Pulmonary artery endothelial cell (primary cell): ENCODE measurements at places on chromosomes 7 and 10.
A peak's percentile ranks its signal among the peaks of the same experiment; 100 is the strongest.

DNA sequence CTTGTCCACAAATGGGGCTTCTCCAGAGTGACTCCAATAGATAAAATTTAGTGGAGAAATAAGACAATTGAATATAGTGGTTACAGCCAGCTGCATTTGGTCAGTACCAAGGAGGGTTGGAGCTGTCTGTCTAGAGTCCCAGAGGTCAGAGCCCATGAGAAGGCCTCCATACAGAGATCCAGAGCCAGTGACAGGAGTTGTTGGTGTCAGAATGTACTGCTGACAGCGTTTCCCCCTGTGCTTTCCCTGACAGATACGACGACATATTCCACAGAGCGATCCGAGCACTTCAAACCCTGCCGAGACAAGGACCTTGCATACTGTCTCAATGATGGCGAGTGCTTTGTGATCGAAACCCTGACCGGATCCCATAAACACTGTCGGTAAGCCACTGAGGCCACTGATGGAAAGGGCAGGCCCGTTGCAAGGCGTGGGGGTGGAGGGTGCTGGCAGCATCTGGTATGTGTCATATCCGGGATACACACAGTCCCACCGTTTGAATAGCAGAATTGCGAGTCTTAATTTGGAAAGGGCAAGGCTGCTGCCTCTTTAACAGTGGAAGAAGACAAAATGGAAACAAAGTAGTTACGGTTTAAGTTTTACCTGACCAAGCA, 483.6 kb downstream of the NRG3 start:
- DNase-seq, result no peak

- no peak for DNase-seq
Measured at GRCh38 chr7:127534636-127535035, 50.8 kb downstream of the GCC1 start.

DNA sequence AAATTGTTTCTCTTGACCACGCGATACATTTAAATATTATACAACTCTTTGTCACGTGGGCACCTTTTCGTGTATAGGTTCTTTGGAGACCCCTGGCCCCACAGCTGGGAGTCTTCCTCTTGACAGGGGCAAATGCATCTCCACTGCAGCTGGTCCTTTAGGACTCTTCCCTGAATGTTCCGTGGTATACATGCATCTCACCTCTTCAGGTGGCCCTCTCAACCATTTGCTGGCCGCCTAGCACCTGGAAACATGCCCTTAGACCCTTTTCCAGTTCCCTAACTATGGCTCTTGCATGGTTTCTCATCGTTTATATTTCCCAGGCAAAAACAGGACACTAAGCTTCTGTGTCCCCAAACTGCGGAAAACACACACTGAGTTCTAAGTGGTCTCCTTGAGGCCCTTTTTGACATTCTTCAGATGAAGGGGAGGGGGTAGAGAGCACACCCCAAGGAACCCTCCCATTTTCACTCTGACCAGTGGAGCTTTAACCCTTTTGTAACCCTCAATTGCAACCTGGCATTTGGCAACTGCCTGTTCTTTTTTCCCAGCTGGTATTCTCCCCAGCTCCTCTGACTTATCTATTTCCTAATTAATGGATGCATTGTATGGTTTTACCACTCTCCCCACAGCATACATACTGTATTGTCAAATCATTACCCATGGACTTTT, 20.6 kb downstream of the HNRNPA2B1 start:
- DNase-seq, result no peak

GRCh38 chr7:55483046-55483445, 89.3 kb downstream of the VOPP1 start:
- no peak for DNase-seq

GRCh38 chr7:27917119-27917518, 177.2 kb downstream of the TAX1BP1 start:
- no peak for DNase-seq

DNA sequence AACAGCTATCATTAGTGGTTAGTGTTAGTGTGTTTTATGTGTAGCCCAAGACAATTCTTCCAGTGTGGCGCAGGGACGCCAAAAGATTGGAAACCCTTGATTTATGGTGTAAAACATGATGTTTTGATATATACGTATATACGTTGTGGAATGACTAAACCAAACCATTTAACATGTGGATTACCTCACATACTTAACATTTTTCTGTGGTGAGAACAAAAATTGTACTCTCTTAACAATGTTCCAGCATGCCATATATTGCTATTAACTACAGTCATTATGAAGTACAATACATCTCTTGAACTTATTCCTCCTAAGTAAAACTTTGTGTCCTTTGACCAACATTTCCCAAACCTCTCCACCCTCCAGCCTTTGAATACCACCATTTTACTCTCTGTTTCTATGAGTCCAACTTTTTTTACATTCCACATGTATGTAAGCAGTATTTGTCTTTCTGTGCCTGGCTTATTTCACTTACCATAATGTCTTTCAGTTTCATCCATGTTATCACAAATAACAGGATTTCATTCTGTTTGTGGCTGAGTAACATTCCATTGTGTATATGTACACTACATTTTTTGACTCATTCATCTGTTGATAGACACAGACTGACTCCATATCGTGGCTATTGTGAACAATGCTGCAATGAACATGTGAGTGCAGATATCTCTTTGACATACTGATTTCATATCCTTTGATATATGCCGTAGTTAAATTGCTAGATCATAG, 42.2 kb upstream of the MAGI2 start:
- DNase-seq, result no peak

DNA sequence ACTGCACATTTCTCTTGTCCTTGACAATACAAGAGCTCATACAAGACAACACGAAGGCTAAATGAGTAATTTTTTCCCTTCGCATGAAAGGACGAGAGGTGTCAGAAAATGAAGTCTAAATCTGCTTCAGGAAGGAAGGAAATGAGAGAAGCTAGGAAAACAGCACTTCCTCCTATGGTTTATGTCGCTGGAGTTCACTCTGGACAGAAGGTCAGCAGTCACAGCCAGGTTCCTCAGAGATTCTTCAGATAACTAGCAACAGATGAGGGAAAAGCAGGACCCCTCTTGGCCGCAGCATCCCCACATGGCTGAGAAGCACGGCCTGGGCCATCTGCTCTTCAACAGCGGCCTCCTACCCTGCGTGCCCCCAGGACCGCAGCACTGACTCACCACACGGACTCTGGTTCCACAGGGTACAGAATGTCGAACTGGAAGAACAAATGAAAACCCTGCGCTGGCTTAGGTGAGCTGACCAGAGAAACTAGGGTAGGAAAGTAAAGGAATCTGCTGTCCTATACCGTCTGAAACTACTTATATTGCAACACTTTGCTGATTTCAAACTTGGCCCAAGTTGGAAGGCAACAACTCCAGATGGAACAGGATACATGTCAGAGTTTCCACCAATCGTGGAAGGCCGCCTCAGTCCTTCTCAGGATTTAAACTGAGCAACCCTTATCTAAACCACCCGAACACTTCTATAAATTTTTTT, 26.3 kb downstream of the DNMBP start:
- peak; percentile 41 for DNase-seq

DNA sequence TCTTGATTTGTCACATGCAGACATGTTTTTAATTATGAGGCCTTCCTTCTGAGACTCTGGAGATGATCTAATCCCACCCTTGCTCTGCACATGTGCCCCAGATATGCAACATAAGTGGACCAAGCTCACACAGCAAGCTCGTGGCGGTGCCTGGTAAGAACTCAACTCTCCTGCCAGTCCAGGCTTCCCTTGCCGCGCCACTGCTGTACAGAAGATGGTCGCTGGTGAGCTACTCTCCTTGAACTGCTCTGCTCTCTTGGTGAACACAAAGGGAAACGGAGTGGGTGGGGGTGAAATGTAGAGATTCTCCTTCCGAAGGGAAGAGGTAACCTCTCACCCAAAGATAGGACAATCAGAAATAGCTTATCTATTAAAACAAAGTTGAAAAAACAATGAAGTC, 25.7 kb downstream of the MYOF start:
- no peak for DNase-seq

DNA sequence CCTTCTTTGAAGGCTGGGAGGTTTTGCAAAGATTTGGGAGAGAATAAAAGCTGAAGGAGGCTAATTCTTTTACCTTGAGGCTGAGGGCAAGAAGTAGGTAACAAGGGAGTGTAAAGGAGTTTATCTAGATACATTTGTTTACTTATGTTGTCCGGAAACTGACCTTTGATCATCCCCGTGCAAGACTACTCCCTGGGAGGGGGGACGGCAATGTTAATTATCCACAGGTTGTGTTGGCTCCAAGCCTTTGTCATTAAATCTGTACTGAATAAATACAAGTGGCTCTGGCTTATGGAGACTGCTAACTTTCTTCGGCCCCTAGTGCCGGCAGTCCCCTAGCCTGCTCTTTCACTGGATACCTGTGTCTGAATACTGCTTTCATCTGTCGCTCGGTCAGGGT, 1250.6 kb upstream of the LRRTM3 start:
- no peak for DNase-seq

- DNase-seq, result no peak
Measured at GRCh38 chr7:33038639-33039038, 23.9 kb downstream of the NT5C3A start.

- DNase-seq, result no peak
Measured at GRCh38 chr7:18520450-18521235, 25.1 kb downstream of the HDAC9 start.

- DNase-seq, result peak; percentile 96
Measured at GRCh38 chr7:134669845-134670373, 23.3 kb downstream of the BPGM start.

- DNase-seq, result no peak
Measured at GRCh38 chr10:102678068-102678400, 33.8 kb downstream of the TRIM8 start.

- no peak for DNase-seq
Measured at GRCh38 chr10:77820349-77820748, 106.2 kb downstream of the DLG5 start.

- no peak for DNase-seq
Measured at GRCh38 chr7:133529861-133530260, 277.0 kb downstream of the EXOC4 start.

- no peak for DNase-seq
Measured at GRCh38 chr7:137681657-137682562, 164.9 kb downstream of the DGKI start.

DNA sequence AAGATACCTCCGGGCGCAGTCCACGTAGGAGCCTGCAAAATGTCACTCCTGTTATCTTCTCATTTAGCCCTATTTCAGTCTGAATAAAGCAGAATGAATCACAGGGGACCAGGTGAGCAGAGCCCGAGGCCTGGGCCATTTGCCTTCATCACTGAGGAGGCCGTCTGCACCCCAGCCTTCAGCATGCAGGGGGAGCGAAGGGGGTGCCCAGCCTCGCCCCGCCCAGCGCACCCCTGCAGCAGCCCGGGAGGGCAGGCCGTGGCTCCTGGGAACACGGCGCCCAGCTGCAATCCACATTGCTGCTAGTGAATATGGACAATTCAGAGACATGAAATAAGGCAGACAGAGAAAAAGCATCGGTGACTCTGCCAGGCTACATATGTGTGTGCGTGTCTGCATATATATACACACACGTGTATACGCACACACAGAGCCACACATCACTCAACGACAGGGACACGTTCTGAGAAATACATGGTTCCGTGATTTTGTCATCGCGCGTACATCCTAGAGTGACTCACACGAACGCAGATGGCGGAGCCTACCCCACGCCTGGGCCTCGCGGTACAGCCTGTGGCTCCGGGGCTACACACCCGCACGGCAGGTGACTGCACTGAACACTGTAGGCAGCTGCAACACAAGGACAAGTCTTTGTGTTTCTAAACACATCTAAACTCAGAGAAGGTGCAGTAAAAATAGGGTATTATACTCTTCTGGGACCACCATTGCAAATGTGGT, 15.2 kb upstream of the ELFN1 start:
- no peak for DNase-seq

DNA sequence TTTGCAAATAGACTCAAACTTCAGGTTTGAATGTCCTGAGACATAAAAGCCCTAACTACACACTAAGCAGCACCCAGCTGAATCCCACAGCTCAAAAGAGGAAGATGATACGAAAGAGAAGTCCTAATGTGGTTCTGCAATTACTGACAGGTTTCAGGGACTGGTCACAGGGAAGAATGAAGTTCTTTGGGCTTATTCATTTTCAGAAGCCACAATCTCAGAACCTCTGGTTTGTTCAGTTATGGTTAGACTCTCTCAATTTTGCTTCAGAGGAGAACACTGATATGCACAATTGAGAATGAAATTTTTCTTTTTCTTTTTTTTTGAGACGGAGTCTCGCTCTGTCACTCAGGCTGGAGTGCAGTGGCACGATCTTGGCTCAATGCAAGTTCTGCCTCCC, 94.6 kb upstream of the FAM180A start:
- no peak for DNase-seq
